ENCODE measurements at places on chromosomes 3 and 15.

GRCh38 chr3:10345911-10346310 is 25.0 kb upstream of the SEC13 start:
- no peak for DNase-seq

DNA sequence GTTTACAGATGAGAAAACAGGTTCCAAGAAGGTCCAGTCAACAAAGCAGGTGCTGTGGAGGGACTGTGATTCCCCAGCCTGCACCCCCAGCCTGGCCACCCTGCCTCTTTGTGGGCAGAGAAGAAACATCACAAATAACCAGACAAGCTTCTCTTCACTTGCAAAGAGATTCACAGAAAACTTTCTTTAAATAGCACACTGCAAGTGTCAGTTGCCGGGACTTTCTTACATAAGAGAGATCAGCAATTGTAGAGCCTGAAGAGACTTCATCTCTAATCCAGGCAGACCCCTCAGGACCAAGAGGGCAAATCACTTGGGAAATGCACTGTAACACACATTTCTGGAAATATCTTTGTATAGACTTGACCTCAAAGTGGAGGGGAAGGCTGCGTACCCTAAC is 207.9 kb upstream of the CHRNA7 start:
- no peak for DNase-seq

- DNase-seq = no peak
Observed at GRCh38 chr3:183815951-183816475, 9.4 kb downstream of the MAP6D1 start.

GRCh38 chr15:98646546-98647025 is 1.8 kb upstream of the IGF1R start:
- DNase-seq = no peak

DNA sequence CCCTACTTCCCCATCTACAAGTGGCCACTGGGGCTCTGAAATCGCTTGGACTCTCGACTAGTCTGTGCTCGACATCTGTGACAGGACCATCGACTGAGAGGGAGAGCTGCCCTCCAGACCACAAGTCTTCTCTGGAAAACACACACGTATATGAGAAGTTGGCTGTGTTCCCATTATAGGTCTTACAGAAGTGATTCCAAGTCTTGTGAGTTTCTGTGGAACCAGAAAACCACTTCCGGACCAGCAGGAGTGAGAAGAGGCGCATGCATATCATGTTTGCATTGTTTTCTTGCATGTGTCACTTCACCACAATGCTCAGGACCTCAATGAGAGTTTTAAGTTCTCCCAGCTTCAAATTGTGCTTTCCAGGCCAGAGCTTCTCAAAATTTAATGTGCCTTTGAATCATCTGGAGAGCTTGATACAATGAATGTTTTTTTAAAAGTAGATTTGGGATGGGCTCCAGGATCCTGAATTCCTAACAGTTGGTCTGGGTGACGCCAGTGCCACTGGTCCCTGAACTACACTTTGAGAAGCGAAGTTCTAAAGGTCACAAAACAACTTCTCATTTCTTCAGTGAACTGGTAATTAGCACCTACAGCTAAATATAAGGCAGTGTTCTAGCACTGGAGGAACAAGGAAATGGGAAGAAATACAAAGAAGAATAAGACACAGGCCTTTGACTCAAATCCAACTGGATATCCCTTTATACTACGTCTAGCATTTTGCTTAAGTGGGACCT is 15.7 kb downstream of the LIPC start:
- no peak for DNase-seq

DNA sequence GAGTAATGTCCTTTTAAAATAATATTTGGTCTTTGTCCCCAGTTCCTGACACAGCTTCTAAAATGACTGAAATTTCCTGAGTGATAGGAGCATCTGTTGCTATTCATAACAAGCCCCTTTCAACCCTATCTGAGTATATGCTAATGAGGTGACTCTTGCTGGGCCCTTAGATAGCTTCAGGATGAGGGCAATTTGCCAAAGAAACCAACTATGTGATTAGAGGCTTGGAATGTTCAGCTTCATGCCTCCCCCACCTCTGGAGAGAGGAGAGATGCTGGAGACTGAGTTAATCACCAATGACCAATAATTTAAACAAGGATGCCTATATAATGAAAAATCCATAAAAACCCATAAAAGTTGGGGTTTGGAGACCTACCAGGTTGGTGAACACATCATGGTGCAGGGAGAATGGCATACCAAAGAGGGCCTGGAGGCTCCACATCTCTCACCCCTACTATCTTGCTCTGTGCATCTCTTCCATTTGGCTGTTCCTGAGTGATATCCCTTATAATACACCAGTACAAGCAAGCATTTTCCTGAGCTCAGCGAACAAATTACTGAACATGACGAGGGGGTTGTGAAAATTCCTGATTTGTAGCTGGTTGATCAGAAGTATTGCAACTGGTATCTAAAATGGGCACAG is 189.2 kb downstream of the ECT2 start:
- no peak for DNase-seq

DNA sequence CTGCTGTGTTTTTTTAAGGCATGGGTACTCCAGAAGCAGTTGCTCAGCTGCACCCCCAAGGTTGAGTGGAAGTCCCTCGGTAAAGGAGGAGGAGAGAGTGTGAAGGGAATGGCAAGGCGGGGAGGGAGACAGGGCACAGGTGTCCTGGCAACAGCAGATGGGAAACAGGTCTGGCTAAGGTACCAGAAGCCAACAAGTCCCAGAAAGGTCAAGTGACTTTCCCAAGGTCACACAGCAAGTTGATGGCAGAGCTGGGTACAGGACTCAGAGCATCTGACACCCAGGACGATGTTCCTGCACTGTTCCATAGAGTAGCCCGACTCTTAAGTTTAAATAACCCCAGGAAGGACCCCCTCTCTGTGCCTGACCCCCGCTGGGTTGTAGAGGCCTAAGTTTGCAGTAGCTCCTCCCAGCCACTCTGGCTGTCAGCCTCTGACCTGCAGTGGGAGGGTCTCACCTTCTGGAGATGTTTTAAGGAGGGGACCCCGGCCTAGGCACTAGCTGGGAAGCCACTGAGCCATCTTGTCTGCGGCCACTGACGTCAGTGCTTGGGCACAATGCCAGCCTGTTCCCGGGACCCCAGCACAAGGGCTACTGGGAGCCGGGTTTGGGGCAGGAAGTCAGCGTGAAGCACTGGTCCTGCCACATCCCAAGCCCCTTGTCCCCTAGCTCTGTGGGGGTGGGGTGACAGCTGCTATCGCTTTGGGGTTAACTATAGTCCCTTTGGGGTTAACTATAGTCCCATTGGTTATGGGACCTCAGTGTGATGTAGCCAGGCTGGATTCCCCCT is 10.5 kb downstream of the CSK start:
- DNase-seq = no peak

GRCh38 chr3:122079524-122080206 is 24.5 kb downstream of the CD86 start:
- DNase-seq = no peak

- no peak for DNase-seq
Observed at GRCh38 chr3:156581954-156582353, 27.0 kb upstream of the SSR3 start.

GRCh38 chr15:88202231-88202630 is 54.3 kb downstream of the NTRK3 start:
- DNase-seq = no peak

GRCh38 chr15:53527996-53528395 is 231.5 kb downstream of the WDR72 start:
- DNase-seq = no peak

GRCh38 chr3:186882881-186883685 is 40.6 kb downstream of the ADIPOQ start:
- no peak for DNase-seq

DNA sequence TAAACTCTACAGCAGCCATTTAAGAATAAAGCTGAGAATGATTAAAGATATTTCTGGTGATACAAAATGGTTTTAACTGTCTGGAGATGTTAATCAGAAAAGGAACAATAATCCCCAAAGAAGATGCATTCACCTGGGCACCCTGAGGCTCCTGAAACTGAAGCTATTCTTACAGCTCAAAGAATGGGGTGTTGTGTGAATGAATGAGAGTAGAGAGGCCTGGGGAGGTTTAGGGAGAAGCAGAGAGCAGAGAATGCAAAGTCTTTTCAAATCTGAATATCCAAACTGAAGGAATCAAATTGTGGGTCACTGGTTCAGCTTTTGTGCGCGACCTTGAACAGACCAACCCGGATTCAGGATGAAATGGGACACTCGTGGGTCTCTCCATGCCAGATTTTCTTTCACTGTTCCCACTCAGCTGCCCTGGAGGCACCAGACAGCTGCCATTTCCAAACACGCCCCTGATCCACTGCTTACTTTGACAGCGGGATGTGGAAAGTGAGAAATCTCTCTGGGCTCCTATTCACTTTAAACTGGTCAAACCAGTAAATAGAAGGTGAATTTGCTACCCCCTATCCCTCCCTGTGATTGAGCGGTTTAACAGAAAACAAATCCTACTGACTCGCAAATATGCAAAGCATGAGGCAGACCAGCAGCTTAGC is 485.5 kb upstream of the THBS1 start:
- no peak for DNase-seq

DNA sequence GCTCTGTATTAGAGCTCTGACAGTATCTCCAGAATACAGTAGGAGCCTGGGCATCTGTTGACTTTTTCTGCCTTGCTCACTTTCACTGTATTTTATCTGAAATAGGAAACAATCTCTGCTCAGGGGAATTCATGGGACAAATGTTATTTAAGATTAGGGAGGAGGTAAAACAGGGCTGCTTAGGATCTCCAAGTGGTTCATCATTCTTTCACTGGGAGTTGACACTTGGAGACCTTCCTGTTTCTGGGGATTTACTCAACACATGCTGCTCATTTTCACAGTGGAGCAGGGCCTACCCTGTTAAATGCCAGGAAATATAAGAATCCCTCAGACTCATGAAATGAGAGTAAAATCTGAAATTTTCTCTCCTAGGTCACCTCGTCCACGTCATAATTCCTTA is 185.5 kb downstream of the GAP43 start:
- DNase-seq = no peak

DNA sequence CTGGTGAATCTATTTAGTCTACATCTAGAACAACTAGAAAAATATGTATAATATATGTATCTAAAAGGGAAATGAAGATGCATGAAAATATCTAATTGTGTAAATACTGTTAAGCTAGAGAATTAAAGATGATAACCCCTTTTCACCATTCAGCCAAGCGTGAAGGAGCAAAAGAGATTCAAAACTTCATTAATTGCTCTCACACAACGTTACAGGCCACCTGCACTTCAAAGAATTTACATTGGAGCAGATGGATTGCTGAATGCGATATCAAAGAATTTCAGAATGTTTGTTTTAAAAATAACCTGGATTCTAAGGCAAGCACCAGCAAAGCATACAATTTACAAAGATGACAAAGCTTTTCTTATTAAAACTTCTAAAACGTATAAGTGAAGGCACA is 243.2 kb downstream of the ROBO2 start:
- DNase-seq = no peak

- no peak for DNase-seq
Observed at GRCh38 chr15:47872208-47872607, 154.9 kb downstream of the SEMA6D start.

- no peak for DNase-seq
Observed at GRCh38 chr3:136414476-136414875, 164.3 kb downstream of the PCCB start.

- DNase-seq = no peak
Observed at GRCh38 chr15:30962659-30963058, 28.8 kb downstream of the MTMR10 start.

DNA sequence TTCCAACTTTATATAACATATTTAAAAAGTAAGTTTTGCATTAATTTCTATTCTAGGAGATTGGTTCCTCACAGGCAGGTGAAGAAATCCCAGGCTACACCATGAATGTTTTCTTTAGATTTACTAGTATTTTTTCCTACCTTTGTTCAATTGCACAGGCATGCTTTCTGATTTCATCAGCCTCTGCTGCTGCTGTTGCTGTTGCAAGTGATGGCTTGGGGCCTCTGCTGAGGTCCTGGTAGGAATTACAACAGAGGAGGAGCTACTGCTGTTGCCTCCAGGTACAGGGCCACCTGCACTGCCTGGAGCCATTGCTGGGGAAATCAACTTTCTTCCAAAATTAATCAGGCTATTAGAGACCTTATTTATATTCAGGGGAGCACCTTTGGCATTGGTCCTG is 353.3 kb downstream of the PLCL2 start:
- no peak for DNase-seq

DNA sequence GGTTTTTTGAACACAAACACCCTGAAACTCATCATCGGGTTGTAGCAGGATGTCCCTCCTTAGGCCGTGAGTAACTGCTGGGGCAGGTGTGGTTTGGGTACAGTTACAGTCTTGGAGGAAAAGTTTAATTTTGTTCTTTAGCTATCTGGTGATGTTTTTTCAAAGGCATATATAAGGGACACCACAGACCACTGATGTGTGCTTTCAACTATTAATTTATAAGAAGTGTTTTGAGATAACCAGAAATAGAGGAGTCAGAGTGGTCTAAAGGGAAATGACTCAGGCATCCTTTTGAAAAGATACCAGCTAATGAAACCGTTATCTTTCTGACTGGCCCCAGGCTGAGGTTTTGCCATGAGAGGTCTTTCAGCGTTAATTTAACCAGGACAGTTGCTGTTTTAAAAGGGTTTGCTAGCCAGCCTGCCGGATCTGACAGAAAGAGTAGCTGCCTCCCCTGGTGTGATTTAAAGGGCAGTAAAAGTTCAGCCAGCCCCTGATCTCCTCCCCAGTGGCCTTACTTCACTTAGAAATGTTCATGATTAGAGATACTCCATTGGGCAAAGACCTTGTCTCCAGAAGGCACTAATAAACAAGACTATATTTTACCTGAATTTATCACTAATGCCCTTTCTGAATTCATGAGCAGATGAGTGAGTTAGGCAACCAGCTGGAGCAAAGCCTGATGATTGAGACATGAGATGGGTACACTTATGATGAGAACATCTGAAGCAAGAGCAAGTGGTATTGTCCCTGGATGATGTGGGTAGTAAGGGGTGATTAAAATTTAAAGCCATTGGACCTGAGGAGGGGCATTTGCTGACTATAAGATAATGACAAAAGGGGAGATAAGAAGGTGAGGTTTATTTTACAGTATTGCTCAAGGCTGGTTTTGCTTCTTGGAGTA is 482.5 kb upstream of the TBL1XR1 start:
- no peak for DNase-seq

- DNase-seq = no peak
Observed at GRCh38 chr3:30184091-30184810, 422.1 kb upstream of the TGFBR2 start.

Data from cerebellar nuclear complex (tissue), 1 donor.